COR-L47 (cell line): ENCODE measurements at places on chromosomes 6 and 20.

GRCh38 chr6:87237804-87238203 is 82.4 kb downstream of the ZNF292 start:
- DNase-seq: no peak

DNA sequence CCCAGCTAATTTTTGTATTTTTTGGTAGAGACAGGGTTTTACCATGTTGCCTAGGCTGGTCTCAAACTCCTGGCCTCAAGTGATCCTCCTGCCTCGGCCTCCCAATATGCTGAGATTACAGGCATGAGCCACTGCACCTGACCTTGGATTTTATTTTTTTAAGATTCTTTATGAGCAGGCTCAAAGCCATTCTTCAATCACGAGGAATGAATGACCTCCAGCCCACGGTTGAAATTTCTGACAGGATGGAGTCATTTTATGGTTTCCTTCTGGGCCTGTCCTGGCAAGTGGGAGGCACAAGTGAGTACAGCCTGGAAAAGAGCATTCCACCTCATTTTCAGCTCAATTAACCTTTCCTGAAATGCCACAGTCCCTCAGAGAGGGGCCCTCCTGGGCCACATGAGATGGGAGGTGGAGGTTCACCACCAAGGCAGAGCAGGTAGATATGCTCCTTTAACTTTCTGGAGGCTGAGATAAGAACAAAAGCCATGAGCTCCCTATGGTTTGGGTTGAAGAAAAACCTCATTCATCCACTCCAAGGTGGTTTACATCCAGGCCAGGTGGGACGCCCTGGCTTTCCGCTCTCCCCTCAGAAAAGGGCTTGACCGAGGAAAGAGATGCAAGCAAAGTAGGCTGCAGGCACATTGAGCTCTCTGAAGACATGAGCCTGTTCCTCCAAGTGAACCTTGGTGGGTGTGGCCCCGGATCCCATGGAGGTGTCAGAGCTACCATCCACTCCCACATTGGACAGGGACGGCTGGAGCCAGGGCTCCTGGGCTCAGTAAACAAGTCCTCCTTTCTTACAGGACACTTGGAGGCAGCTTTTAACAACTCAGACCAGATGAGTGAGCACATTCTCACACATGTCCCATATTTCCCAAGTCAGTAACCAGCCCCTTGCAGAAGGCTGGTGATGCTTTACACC is 208.5 kb upstream of the SSTR4 start:
- no peak for DNase-seq

DNA sequence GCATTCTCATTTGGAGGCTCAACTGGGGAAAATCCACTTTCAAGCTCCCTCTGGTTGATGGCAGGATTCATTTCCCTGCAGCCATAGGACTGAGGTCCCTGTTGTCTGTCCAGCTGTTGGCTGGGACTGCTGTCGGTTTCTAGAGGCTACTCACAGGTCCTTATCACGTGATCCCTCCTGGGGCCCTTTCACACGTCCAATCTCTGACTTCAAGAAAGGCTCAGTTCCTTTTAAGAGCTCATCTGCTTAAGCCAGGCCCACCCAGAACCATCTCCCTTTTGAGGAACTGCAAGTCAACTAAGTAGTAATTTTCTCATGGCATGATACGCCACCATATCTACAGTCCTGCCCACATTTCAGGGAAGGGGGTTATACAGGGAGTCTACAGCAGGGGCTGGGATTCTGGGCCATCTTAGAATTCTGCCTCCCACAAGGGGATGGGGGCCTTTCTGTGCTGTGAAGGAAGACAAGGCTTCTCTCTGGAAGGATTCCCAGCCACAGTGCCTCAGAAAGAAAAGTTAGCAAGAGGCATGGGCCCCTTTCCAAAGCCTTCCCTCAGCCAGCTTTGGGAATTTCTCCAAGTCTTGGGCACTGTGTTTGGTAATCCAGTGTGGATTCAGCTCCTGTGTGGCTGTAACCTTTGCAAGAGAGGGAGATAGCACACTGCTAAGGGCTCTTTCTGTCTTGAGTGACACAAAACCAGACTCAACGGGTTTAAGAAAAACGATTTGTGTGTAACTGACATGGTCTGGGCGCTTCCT is 66.4 kb downstream of the CTCFL start:
- DNase-seq: no peak

DNA sequence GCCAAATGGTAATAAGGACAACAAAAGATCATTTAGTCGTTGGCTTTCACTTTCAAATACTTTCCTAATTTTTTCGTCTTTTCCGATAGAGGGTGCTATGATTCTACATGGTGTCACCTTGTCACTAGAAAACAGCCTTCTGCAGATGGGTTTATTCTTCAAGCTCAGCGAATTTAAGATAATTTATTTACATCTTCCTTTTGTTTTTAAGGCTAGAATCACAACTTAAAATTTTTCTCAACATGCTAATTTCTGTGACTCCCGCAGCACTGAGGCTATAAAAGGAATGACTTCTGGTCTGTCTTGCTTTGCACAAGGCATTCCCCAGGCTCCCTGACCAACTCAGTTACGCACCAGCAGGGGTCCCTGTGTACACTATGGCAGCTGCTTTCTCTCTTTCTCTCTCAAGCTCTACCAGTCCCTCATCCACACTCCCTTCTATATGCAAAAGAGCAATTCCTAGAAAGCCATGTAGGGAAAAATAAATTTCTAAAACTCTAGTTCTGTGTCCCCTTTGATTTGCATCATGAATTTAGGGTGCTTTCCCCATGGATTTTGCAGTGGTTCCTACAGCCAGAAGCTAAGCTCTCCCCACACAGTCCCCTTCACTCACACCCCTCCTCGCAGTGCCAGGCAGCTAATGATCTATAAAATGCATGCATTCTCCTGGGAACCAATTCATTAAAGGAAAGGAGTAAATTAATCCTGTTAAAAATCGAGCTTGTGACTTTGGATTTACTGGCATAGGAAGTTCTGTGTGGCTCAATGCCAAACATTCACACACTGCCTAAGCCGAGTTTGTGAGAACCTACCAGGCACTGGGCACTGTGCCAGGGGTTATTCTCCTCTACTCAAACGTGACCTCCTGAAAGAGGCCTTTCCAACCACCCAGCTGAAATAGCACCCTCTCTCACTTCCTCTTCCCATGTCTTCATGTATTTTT is 74.5 kb downstream of the DCDC2 start:
- peak; percentile 93 for DNase-seq

DNA sequence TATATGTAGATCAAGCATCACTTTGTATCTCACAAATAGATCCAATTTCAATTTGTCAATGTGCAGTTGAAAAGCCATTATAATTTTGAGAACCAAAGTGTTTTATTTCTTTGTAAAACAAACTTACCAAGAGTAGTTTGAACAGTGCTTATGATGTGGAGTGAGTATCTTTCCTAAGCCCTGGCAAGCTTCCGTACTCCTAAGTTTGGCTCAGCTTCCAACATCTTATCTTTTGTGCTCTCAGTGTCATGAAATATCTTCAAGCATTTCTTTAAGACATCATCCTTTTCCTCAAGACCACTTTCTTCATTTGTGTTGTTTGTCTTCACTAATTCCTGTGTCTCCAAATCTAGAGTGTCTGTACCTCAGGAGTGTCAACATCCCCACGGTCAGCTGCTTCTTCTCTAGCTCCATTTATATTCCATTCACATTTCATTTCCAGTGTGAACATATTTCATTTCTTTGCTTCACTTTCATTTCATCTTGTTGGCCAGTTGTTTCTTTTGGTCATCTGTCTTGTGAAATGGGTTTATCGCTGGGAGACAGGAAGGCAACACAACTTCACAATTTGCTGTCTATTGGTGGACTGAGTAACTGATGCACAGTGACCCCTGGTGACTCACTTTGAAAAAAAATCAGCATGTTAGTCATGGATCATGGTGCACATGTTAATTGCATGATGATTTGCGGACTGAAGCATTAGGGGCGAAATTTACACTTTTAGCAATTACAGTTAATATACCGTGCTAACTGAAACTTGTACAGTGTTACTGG is 36.9 kb downstream of the SLC24A3 start:
- no peak for DNase-seq

DNA sequence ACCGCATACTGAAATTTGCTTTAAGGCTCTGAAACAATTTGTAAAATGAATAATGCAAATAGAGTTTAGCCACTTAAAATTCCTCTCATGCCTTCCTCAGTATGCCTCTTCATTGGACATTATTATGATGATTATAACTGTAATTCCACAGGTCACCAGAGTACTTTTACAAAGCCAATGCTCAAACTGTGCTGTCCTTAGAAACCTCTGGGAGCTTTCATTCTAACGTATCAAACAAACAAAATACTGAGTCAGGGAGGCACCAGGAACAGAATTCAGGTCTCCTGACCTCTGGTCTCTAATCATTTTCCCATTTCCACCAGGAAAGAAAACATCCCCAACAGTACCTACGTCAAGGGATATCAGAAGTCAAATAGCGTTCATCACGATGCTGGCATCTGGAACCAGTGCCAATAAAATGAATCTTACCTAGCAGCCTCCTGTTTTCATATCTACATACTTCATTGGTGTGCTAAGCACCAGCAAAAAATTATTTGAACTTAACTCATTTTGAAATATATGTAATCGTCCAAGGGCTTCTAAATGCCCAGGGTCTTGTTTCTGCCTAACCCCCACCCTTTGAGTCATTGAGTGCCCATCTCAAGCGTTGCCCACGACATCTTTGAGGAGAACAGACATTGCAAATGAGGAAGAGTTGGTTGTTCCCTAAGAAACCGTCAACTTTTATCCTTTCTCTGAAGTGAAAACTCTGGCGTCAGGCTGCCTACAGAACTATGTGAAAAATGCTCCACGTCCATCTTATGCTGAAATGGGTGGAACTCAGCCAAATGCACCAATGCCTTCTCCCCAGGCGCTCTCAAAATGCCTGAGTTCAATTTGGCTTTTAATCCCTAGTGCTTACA is 37.9 kb downstream of the NEDD9 start:
- DNase-seq: no peak

DNA sequence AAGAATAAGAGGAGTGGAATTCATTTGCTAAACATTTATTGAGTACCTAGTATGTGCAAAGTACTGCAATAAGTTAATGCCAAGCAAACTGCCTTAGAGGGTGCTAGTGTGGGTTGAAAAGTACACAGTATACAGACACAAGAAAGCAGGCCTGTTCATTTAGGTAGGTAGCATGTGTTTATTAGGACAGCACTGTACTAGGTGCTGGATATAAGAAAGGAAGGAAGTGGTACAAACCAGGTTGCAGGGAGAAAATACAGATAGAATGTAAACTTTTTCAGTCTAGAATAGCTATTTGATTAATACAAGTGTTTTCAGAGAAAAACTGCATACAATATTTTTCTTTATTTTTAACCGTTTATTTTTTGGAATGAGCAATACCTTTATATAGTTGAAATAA is 68.1 kb downstream of the PHF20 start:
- DNase-seq: no peak
